ENCODE measurements at places on chromosomes 4 and X.

DNA sequence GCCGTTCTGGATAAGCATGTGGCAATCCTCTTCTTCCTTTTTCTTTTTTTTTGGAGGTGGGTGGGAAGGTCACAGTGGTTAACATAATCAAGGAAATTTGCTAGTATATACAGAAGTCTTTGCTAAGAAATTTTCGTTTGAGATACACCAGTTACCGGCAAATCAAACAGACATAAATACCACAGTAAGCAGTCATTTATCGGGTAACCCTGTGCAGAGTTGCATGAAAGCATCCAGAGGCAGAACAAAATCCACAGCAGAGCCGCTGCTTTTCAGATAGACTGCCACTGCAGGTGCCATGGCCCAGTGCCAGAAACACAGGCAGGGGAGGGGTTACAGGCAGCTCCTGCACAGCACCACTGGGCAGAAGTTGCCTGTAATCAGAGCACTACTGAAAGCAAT, 179.1 kb upstream of the MAB21L2 start:
- no peak for DNase-seq

GRCh38 chr4:53905941-53906377, 158.4 kb downstream of the CHIC2 start:
- no peak for DNase-seq

GRCh38 chr4:174549721-174550120, 27.4 kb upstream of the HPGD start:
- DNase-seq = no peak

- no peak for DNase-seq
Observed at GRCh38 chr4:123346330-123346940, 50.2 kb upstream of the SPRY1 start.

DNA sequence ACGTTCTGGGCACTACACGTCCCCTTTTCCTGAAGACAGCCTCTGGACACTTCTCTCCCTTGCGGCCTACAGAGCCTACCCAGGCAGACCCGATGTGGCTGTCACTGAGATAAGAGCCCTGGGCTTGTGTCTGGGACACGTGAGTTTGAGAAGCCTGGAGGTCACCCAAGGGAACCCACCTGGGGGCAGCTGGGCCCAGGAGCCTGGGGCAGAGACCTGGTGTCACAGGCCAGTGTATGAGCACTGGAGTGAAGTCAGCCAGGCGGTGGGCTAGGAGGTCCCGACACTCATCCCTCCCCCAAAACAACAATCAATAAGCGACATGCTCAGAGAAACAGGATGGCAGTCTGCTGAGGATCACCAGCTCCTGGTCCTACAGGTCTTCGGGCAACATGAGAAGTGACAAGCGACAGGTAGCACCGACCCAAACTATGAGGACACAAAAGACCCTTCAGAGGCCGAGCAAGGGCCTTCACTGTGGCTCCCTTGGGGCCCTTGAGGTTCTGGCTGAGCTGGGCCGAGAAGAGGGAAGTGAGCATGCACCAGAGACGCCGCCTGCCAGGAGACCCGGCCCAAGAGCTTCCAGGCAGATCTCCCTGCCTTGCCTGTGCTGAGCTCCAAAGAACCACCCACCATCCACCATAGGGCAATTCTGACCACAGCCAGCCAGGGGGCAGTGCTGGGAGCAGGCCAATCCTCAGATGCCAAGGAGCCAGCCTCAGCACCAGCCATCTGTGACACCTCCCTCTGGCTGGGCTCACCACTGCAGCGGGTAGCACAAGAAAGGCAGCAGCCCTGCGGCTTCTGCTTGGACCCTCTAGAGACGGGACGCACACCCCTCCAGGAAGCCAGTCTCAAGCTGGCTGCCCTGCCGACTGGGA, 11.0 kb upstream of the DUSP9 start:
- no peak for DNase-seq

DNA sequence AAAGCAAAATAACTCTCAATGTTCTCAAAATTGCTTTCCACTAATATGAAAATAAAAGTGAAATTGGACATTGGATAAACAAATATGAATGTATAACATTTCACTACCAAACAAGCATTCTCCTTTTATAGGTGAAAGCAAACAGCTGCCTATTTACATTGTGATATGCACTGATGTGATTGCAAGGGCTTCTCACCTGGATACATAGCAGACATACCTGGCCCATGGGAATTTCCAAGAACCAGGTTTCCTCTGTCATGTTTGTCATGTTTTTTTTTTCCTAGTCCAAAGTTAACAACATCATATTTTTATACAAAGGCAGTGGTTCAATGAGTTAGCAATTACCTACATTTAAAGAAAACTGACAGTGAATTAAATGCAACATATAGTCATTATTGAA, 228.5 kb downstream of the ANKRD50 start:
- DNase-seq = no peak

- no peak for DNase-seq
Observed at GRCh38 chrX:21559417-21559816, 98.7 kb downstream of the KLHL34 start.

GRCh38 chr4:19194672-19195071, 1057.0 kb upstream of the SLIT2 start:
- DNase-seq = no peak

DNA sequence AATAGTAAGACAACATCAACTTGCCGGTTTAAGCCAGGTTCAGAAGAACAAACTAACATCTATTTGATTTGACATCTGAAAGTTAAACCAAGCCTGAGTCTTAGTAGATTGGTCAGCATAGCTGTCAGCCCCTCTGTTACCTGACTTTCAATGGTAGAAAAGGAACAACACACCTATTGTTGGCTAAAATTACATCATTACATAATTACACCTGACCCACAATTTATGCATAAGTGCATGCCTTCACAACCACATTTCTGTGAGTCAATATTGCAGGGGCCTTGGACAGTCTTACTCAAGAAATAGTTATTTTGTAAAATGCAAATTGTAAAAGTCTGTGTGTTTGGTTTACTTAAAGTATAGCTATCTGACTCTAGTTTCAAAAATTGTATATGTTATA, 36.2 kb downstream of the EGFL6 start:
- DNase-seq = no peak

DNA sequence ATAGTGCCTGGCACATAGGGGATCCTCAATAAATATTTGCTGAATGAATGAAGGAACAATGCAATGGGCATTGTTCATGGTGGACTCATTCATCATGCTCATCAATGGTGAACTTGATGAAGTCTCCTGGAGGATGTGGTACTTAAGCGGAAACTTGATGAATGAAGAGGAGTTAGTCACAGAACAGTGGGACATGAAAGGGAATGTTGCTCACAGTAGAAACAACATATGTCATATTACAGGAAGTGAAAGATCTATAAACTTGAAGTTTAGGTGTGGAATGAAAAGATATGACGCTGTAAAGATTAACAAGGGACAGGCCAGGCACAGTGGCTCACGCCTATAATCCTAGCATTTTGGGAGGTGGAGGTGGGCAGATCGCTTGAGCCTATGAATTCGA, 224.1 kb downstream of the PPP3CA start:
- no peak for DNase-seq

- DNase-seq = peak; percentile 67
Observed at GRCh38 chrX:19673375-19674040, 158.2 kb upstream of the MAP3K15 start.

DNA sequence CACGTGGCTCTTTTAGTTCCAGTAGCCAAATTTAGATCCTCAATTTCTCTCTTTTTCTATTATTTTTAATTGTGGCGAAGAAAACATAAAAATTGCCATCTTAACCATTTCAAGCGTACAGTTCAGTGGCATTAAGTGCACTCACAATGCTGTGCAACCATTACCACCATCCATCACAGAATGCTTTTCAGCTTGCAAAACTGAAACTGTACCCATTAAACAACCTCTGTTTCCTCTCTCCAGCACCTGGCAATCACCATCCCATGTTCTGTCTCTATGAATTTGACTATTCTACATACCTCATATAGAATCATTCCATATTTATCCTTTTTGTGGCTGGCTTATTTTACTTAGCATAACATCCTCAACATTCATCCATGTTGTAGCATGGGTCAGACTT, 74.9 kb downstream of the METTL14 start:
- DNase-seq = no peak

GRCh38 chr4:102599886-102600285, 98.7 kb downstream of the NFKB1 start:
- peak; percentile 7 for DNase-seq

DNA sequence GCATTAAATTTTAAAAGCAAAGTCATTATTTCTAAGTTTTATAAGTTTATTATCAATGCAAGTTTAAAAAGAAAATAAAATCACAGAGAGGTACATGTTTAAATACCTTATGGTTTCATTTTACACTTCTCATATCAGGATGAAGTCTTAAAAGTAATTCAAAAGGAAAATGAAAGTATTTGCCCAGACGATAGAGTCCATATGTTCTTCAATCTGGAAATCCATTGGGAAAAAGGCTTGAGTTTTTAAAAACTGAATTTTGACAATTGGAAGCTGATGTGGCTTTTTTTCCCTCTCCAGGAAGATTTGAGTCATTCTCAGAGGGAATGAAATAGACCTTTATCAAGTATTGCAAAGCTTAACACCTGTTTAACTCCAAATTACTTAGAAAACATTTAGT, 37.1 kb downstream of the MAB21L2 start:
- DNase-seq = no peak

GRCh38 chrX:57929373-57929772, 19.1 kb upstream of the ZXDA start:
- DNase-seq = no peak

- no peak for DNase-seq
Observed at GRCh38 chr4:133588306-133588705, 439.2 kb downstream of the PCDH10 start.

GRCh38 chrX:111470681-111471403, 40.6 kb upstream of the SERTM2 start:
- no peak for DNase-seq

DNA sequence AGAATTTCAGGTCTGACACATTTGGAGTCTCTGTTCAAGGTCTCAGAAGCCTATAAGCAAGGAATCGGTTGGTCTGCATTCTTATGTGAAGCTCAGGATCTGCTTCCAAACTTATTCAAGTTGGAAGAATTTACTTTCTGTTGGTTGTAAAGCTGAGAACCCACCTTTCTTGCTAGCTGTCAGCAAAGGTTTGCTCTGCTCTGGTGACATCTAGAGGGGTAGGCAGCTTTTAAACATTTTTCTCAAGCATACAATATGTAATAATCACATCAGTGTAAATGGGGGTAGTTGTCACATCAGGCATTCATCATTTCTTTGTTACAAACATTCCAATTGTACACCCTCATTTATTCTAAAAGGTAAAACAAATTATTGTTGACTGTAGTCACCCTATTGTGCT, 935.2 kb downstream of the TRAM1L1 start:
- DNase-seq = no peak

DNA sequence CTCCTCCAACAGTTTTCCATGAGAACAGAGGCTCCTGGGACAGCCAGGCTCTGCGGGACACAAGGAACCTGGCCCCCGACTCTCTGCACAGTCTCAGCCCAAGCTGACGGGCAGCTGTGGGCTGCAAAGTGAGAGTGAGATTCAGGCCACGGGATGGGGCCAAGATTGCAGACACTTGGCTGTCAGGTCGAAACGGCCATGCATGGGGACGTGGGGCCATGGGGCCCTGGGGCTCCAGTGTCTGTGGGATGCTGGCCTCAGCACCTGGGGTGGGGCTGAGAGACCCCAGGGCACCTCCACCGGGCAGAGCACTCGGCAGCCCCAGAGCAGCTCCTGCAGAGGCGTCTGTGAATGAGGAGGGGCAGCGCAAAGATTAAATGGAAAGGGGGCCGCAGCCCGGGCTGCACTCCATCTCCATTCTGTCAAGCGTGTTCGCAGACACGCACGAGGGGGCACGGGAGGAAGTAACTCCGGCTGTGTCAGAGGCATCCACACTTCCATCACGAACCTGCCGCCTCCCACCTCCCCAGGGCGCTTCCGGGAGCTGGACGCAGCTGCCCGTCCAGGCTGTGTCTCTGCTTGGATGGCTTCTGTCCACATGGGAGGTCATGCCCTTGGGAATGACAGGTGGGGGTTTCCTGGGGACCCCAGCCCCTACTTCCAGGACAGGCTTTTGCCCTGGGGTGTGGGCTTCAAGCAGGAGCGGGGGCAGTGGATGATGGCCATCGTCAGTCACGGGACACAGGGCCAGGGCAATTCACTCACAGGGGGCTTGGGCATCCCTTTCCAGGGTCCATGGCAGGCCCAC, 82.8 kb upstream of the NKX1-1 start:
- no peak for DNase-seq

DNA sequence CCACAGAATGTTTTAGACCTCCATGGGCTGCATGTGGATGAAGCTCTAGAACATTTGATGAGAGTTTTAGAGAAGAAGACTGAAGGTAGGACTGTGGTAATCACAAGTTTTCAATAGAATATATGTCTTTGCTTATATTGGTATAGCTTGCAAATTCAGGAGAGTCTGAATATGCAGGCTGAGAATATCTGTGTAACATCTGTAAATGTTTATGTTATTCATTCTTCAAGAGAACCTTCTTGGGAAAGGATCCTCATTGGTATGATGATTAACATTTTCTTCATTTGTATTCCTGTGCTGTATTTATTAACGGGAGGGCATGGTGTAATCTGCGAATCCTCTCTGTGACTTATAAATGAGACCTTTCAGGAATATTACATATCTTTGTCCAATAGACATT, 52.1 kb upstream of the RHOH start:
- DNase-seq = no peak

DNA sequence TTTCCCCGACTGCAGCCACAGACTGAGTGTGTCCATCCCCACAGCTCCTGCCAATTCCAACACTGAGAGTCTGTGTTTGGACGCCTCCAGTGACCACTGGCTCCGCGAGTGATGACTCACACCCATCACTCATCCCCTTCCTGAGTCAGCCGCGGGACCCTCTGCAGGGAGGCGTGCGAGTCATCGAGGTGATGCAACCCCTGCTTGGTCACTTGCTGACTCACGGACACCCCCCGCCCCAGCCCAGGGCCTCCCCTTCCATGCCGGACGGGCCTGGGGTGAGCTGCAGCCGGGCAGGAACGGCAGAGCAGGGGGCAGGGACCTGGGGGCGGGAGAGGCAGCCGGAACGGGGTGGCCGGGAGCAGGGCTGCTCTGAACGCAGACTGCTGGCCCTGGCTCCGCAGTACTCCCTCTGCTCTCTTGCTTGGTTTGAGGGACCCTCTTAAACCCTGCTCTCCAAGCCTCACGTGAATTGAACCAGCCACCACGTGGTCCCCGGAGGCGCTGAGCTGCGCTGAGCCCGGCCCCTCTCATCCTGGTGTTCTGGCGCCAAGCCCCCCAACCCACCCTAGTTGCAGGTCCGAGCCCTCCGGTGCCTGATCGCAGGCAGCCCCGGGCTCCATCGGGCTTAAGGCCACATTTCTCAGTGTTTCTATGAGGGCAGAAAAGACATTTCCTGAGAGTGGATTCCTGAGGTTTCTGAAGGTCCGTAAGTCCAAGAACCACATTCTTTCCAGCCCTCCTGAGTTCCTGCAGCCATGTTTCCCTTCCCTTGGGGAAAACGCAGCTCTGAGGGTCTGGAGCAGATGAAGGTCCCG, 32.4 kb downstream of the FGFRL1 start:
- DNase-seq = peak; percentile 91
